CD4-positive, alpha-beta T cell treated with Interferon gamma for 1 hour (primary cell): ENCODE measurements at places on chromosomes 5 and 9.
A peak's percentile ranks its signal among the peaks of the same experiment; 100 is the strongest.

GRCh38 chr9:70013598-70014196 lies 30.0 kb upstream of the MAMDC2 start:
- no peak for DNase-seq

DNA sequence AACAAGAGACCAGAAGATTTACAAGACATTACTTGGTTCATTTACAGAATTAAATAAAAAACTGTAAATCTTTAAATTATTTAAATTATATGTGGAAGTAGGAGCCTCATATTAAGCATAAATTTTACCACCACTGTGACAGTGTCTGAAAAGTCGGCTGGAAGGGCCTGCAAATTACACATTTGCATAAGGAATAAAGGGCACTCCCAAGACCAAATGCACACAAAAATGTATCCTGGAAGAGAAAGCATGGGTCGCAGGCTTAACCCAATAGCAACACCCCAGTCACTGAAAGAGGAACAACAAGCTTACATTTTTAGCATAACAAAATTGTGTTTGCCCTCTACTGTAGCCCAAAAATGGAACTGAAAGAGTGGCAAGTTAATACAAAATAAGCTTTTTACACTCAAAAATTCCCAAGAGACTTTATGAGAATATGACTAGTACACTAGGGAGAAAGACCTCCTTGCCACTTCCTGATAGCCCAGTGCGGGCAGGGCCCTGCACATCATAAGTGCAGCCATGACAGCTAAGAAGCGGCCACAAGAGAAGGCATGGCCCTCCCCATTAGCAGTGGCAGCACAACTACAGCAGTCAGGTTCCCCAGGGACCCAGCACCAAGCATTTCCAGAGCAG lies 482.0 kb downstream of the DTWD2 start:
- peak; percentile 22 for DNase-seq

DNA sequence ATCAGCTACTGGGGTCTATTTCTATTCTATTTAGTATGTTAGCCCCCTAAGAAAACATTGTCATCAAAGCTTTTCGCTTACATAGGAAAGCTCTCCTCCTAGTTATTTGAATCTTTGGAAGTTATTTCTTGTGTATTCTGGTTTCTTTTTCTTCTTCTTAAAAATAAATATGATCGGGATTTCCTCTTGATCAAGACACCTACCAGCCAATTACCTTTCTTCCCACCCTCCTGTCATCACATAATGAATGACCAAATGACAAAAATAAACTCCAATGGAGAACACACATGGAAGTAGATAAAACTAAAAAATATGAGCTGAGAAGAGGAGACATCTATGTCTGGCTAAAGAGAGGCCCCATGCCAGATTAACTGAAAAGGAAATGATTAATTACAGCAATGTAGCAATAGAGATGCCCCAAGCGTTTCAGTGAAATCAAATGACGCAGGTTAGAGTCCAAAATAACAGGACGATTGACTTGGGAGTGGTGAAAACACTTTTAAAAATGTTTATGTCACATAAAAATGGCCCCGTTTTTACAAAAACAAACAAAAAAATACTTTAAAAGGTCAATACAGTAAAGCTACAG lies 59.5 kb upstream of the PCSK1 start:
- DNase-seq = no peak

GRCh38 chr9:31542384-31543055 lies 841.9 kb upstream of the ACO1 start:
- DNase-seq = peak; percentile 1

DNA sequence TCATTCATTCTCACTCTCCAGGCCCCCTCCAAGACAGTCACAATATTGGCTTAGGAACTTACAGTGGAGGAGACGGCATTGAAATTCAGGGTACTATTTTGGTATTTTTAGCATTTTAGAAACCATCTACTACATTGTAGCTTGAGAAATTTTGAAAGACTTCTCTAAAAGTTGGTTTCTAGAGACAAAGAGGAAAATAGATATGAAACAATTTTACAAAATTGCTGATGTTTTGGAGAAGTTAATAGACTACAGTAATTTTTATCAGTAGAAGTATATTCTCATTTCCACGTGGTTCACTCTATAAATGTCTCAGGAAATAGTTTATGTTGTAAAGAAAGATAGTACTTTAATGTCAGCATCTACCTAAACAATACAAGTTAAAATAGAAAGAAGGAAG lies 63.2 kb upstream of the ZSWIM6 start:
- DNase-seq = no peak

- no peak for DNase-seq
Observed at GRCh38 chr5:134127376-134127861, 12.9 kb downstream of the TCF7 start.

GRCh38 chr5:43425983-43426382 lies 13.8 kb upstream of the CCL28 start:
- DNase-seq = no peak

DNA sequence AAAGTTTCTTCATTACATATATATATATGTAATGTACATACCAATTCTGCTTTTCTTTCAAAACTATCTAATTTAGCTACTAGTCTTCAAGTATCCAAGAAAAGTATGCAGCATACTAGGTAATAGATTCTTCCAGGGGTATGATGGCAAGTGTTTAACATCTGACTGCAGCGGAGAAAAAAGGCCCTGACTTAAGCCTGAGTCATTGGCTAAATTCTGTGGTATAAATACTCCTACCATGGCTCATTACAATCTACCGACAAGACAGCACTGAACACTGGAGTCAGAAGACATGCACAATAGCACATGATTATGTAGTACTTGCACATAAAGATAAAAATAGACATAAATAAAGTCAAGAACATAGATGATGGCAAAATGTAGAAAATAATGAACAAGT lies 439.9 kb downstream of the BRINP1 start:
- no peak for DNase-seq

- DNase-seq = no peak
Observed at GRCh38 chr5:33079548-33079947, 361.2 kb upstream of the TARS1 start.

DNA sequence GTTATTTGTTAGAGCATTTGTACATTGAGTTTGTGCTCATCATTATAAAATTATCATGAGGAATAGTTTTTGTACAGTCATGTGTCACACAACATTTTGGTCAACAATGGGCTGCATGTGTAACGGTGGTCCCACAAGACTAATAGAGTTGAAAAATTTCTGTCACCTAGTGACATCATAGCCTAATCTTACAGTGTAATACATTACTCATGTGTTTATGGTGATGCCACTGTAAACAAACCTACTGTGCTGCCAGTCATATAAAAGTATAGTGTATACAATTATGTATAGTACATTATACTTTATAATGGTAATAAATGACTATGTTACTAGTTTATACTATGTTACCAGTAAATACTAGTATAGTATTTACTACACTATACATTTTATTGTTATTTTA lies 3.0 kb upstream of the CAMK4 start:
- no peak for DNase-seq

DNA sequence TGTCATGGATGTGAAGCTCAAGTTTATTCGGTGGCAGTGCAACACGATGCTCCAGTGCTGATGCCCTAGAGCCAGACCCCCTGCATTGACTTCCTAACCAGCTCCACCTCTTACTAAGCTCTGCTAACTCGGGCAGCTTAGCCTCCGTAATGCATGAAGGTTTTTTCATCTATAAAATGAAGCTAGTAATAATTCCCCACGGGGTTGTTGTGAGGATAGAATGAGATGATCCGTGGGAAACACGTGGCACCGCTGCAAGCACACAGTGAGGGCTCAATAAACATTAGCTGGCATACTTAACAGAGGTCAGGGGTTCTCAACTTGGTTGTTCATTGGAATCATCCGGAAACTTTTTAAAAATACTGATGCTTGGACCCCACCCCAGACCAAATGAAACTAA lies 6.8 kb downstream of the ENC1 start:
- no peak for DNase-seq

- DNase-seq = peak; percentile 43
Observed at GRCh38 chr9:121267689-121268597, at the start of gene GSN. GSN (plus strand) TSS chr9:121268162; CDS start chr9:121301972, 33,810 bp downstream.

- no peak for DNase-seq
Observed at GRCh38 chr5:96789794-96790330, 17.9 kb downstream of the ERAP1 start.

DNA sequence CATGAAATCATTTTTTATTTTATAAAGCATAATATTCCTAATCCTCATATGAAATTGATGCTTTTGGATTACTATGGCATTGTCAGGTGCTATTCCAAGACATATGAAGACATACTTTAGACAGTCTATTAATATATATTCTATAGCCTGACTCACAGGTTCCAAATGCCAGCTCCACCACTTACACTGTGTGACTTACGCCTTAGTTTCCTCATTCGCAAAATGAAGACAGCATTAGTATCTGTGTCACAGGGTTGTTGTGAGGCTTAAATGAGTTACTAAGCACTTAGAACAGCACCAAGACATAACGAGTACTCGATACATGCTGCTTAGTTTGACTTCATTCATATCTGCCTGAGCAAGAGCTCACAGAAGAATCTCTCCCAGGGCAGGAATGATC lies 132.2 kb upstream of the PTGER4 start:
- DNase-seq = no peak

- DNase-seq = no peak
Observed at GRCh38 chr5:125049721-125050702, 303.6 kb upstream of the ZNF608 start.

GRCh38 chr5:165565911-165566310 lies 2060.5 kb downstream of the MAT2B start:
- DNase-seq = no peak

DNA sequence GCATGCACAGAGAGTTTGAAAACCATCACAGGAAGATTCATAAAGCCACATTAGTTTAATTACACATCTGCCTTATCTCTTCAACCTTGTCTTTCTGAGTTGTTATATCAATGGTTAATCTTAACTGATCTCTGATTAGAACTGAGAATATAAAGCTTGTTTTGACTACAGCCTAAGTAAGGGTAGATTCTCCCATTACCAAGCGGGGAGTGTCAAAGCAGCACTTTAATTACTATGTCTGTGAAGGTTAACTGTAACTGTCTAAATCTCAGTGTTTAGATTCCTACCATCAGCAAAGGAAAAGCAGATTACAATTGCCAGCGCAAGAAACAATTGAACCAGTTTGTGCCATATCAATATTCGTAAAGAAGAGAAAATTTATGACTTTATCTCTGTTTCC lies 348.7 kb downstream of the CDH12 start:
- DNase-seq = no peak

- no peak for DNase-seq
Observed at GRCh38 chr9:83570359-83570758, 32.2 kb upstream of the FRMD3 start.

GRCh38 chr5:72559866-72560766 lies 52.9 kb upstream of the ZNF366 start:
- no peak for DNase-seq

- DNase-seq = no peak
Observed at GRCh38 chr5:38148021-38148625, 110.2 kb upstream of the EGFLAM start.

- no peak for DNase-seq
Observed at GRCh38 chr5:125609011-125609410, 814.2 kb upstream of the GRAMD2B start.

GRCh38 chr5:150022158-150022531 lies 21.6 kb downstream of the HMGXB3 start:
- DNase-seq = no peak

DNA sequence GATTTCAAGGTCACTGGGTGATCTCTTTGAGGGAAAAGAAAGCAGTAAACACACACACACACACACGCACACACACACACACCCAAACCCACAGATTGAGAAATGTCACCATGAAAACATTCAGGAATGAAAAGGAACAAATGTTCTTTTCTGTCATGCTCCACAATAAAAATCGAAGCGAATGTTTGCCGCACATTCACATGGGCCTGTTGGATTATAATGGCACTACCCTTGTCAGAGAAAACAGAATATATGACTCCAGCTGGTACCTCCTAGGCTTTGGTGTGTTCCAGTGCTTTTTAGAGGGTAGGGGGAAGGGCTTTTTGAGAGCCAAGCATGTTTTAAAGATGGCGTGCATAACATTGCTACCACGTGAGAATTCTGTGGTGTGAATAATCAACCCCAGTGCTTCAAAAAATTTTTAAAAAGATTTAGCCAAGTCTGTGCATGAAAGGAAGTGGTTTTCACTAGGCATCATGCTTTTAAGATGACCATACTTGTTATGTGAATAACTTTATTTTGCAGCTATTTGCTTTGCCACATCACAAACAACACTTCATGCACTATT lies 120.8 kb upstream of the ZNF608 start:
- DNase-seq = no peak

DNA sequence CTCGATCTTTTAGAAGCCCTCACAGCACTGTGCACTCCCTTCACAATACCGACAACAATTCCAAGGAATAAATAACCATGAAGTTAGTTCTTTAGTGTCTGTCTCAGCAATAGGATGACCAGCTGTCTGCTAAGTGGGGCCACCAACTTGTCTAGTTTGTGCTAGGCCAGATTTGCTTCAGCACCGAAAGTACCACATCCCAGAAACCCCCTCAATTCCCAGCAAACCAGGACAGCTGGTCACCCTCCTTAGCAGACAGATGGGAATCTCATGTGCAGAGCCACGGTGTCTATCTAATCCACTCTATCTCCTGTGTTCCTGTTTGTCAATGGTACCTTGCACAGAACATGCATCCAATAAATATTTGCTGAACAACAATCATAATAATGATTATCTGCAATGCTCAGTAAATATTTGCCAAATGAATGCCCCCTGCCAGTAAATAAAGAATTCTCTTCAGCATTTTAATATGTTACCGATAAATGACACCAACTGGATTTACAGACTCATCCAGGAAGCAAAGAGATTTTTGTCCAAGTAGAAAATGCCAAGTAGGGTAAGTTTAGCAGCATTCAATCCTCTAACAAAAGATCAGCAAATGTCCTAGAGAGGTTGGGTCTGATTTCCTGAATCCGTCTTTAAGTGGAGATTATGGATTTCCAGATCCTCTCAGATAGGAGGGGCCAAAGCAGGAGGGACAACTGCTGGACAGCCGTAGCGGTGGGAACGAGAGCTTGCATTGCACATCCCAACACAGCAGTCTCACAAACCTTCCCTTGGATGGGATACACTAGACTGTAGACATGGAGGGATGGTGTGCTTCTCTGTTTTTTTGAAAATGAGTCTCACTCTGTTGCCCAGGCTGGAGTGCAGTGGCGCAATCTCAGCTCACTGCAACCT lies 51.9 kb upstream of the ANKRD33B start:
- DNase-seq = no peak

- DNase-seq = no peak
Observed at GRCh38 chr5:135211083-135211790, 177.2 kb upstream of the PITX1 start.

- peak; percentile 57 for DNase-seq
Observed at GRCh38 chr9:131270171-131271015, 5.9 kb downstream of the FAM78A start.

- no peak for DNase-seq
Observed at GRCh38 chr5:127492854-127493738, 24.3 kb upstream of the PRRC1 start.

GRCh38 chr5:140245341-140245740 lies 57.6 kb downstream of the PFDN1 start:
- DNase-seq = peak; percentile 33

GRCh38 chr9:32551276-32552051 lies 663 bp upstream of the SMIM27 start:
- DNase-seq = peak; percentile 39

GRCh38 chr5:176619569-176620332 lies 9.8 kb upstream of the GPRIN1 start:
- no peak for DNase-seq
